ENCODE measurements at places on chromosomes 3 and 15. TPM values are rescaled to one million over a fixed set of nuclear protein-coding genes. Genes with fewer than 3 reads are reported as not detected.

HIGD2B gene
- total RNA-seq, result not detected

ARGFX gene
- not detected for total RNA-seq

ACP3 gene
- total RNA-seq, result 1.0 TPM

TWF2 gene
- total RNA-seq, result 51.5 TPM

FAM107A gene
- 60.2 TPM for total RNA-seq

BOC gene
- 17.3 TPM for total RNA-seq

FSTL1 gene
- 439 TPM for total RNA-seq

NEK10 gene
- total RNA-seq, result 9.8 TPM

PLAAT1 gene
- total RNA-seq, result 10.0 TPM

TYRO3 gene
- total RNA-seq, result 5.7 TPM

SLC12A1 gene
- total RNA-seq, result not detected

FBLN2 gene
- 258 TPM for total RNA-seq

DNA sequence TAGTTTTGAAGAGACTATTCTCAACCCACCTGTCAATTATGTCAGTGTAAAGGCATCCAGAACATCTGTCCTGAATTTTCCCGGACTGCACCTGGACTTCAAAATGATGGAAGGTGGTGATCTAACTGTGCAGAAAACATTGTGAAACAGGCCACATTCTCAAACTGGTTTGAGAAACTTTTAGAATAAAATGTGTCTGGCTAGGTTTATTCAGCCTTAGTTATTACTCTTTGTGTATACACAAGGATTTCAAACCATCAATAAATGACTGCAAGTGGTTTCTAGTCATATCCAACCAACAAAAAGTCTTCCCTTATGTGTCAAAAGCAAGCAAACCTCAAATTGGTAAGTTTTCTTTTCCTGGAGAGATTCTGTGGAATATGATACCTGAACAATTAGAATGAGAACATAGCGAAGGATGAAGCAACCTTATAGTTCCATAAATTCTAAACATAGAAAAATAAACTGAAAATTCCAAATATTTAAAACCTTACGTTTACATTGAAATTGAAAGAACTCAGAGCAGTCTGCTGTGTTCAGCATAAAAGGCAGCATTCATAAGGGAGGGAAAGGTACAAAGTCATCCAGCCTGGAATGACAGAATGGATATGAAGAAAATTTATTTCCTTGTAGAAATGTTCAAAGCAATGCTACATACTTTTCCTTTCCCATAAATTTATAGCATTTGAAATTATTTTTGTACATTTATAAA is 306.6 kb upstream of the TGFBR2 start:
- no peak for DNase-seq

DNA sequence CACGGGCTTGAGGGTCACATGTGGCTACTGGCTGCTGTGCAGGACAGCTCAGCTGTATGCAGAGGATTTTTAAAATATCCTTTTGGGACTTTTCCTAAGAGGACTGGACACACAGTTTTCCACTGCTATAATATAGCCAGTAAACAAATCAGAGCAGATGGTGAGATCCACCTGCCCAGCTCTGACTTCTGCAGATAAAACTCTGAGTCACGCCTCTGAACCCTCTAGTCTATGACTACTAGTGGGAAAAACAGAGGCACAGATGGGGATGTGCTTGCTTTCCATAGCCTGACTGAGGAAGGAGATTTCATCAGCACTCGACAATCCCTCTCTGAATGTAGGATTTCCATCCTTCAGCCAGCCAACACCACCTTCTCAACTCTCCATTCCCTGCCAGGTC is 45.1 kb downstream of the COLQ start:
- DNase-seq, result no peak

- no peak for DNase-seq
These were observed 45.2 kb upstream of the LMCD1 start for GRCh38 chr3:8456412-8456811.

DNA sequence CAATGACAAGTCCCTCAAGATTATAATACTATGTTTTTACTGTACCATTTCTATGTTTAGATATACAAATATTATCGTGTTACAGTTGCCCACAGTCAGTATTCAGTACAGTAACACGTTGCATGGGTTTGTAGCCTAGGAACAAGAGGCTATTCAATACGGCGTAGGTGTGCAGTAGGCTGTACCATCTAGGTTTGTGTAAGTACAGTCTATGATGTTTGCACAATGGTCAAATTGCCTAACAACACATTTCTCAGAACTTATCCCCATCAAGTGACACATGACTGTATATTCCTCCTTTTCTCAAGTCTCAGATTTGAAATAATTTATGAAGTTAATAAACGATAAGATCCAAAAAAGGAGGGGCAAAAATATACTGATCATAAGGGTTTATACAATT is 21.7 kb downstream of the ZDHHC3 start:
- no peak for DNase-seq

DNA sequence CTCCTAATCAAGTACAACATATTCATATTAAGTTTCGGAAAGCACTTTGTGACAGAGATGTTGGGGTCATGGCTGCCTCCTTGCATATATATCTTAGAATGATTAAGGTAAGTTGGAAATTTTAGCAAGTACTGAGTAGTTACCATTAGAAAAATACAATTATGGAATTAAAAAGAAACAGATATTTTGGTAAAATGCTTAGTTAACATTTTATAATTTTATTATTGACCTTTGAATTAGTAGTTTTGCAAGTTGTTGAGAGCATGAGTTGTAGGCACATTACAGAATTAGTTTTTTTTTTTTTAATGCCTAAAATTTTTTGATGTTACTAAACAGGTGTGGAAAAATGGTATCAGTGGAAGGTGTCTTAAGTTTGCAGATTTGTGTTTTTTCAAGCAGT is 20.6 kb downstream of the AP4E1 start:
- DNase-seq, result no peak

DNA sequence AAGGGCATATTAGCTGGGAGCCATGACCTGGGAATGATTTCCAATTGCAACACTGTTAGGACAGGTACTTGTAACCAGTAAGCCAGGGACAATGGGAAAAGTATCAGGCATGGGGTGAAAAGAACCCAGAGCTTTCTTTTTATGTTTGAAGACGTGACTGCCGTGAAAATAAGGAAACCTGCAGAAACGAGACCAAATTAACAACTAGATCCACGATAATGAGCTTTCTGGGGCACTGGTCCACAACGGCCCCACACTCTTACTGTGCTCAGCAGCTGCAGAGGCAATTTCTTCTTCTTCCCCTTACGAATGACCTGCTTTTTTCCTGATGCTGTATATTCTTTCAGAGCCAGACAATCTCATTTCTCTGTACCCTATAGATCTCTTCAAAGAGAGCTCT is 11.4 kb downstream of the C3orf49 start:
- no peak for DNase-seq

DNA sequence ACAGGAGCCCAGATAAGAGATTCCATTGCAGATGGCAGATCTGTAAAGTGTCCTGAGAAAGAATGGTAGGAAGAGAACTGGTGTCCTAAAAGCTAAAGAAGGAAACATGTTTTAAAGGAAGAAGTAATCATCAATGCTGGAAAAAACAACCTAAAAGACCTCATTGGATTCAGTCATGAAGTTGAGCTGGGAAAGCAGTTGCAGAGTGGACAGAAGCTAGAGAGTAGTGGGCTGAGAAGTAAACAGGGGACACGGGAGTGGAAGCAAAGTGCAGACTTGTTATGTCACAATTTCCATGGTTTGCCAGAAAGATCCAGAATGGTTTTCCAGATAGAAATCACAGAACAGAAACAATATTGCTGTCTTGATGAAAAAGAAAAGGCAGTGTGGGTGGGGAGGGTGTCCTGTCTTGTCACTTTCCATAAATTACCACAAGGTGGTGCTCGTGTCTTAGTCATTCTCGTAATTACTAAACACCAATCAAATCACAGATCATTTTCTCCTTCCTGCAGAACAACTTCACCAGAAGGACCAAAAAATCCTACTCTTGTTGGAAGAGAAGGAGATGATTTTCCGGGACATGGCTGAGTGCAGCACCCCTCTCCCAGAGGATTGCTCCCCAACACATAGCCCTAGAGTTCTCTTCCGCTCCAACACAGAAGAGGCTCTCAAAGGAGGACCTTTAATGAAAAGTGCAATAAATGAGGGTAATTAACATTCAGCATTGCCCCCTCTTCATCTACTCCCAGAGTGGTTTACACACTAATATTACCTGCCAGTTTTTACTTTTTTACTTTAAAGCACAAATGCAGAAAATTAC is 64.5 kb downstream of the KLHL25 start:
- DNase-seq, result no peak

- DNase-seq, result no peak
These were observed 31.3 kb downstream of the CMTM7 start for GRCh38 chr3:32422943-32423342.

- DNase-seq, result no peak
These were observed 72.5 kb downstream of the MGLL start for GRCh38 chr3:127749787-127750225.

GRCh38 chr3:40765884-40766283 is 241.1 kb downstream of the ZNF621 start:
- no peak for DNase-seq

DNA sequence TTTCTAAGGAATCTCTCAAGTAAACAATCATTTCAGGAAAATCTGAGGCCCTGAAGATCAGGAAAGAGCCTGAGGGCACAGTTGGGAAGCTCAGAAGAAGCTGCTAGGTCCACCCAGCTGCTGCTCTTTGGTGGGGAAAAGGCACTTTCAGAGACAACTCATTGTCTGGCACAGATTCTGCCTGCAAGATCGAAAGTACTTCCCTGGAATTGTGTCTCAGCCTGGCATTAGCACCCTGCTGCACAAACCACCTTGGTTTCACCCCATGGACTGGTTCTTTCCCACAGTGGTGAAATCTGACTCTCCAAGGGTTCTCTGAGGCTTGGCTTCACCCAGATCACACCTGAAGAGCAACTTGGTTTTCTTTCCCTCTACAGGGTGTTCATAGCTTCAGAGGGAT is 18.7 kb downstream of the THRB start:
- DNase-seq, result no peak

- no peak for DNase-seq
These were observed 241.1 kb downstream of the ZNF385D start for GRCh38 chr3:21509731-21510470.

GRCh38 chr3:138092023-138092422 is 23.4 kb downstream of the DZIP1L start:
- DNase-seq, result no peak

- peak; percentile 26 for DNase-seq
These were observed 93.3 kb downstream of the ADAMTSL3 start for GRCh38 chr15:83747050-83747717.

DNA sequence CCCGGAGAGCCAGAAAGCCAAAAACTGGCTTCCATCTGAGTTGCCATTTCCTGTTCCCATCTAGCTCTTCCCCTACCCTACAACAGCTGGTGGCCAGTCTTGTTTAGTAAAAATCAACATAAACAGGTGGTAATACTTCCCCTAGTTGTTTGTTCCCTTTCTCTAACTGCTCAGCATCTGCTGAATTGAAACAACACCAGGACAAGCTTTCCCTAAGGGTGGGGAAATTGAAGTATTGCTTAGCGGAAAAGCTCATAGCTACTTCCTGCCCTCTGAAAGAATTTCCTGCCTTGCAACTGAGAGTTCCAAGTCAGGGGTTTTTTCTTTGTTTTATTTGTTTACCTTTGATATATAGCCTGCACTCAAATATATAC is 66.8 kb downstream of the HMG20A start:
- DNase-seq, result no peak

GRCh38 chr3:43688245-43688650 is 2.5 kb upstream of the ABHD5 start:
- peak; percentile 10 for DNase-seq

DNA sequence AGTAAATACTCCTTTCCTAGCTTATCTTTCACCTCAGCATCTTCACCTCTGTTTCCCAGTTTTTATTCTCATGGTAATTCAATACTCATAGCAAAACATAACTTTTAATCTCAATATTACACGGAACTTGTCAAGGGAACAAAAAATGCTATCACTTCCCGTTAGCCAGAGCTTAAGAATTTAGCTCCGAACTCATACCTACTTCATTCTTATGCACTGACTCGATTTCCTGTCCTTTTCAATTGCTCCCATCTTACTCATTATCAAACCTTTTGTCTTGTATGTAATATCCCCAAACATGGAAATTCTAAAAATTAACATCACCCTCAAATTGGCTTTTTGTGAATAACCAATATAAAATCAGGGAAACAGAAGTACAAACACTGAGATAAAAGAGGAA is 28.2 kb downstream of the MYEF2 start:
- DNase-seq, result no peak

DNA sequence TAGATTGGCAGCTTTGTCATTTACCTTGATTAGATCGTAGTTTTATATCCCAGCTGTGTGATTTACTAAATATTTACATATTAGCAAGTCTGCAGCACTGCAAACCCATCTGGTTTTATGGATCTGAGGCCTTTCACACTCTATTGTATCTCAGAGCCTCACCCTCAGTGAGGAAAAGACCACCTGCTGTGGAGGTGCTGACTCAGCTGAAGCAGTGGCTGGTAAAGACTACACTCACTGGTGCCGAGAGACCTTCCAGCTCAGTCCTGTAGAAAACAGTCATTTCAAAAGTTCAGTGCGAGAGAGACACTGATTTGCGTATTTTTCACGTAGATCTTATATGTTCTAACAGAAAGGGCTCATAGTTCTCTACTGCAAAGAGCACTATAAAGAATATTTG is 307.8 kb upstream of the TPM1 start:
- no peak for DNase-seq

DNA sequence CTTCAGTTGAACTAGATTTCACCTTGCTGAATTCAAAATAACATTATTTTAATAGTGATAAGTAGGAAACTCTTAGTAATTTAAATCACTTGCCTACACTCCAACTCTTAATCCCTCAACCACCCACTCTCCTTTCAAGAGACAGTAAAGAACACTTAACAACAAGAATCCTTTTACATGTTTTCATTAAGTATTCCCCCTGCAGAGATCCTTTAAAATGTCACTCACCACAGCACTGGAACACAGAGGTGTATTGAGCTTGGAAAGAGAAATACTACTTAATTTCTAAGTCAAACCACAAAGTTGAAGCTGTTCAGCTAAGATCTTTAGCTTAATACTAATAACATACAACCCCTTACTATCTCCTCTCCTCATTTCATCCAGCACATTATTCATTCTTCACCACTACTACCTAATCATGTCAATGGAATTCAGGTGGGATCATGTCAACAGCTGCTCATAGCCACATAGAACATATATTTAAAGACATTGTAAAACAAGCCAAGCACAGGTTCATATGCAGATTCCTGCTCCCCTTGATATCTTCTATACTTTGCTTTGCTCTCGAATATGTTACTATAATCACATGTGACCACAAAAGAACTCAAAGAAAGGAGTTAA is 40.5 kb downstream of the IMPG2 start:
- no peak for DNase-seq

DNA sequence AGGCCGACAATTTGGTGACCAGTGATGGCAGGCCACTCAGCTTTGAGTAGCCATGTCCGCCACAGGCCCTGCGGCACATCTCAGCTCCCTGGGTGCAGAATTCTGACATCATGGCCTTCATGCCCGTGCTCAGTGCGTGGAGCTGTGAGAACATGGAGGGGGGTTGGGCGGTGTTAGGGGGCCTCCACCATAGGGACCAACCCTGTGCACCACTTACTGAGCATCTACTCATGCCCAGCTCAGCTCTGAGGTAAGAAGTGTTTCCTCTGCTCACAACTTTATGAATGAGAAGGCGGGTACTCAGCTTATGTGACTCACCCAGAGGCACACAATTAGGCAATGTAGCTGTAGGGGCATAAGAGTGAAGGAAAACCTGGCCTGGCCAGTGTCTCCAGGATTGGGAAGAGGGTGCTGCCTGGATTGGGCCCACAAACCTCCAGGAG is 10.5 kb downstream of the ACOX2 start:
- DNase-seq, result no peak

All from right cardiac atrium (tissue), 5 donors.